ENCODE measurements at places on chromosomes 11 and 22.

DNA sequence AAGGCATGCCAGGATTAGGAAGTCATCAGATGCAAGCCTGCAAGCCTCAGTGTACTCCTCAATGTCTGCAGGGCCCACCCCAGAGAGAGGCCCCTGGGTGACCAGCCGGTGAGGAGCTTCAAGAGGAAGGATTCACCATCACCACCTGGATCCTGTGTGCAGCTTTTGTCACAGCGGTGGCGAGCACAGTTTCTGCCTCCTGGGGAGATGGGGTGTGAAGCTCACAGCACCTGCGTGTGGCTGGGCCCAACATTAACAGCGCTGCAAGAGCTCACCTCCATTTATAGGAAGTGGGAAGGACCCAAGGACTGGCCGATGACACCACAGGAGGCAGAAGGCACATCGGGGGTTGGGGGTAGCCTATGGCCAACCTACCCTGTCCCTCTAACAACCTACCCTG, 235.3 kb downstream of the CTTN start:
- DNase-seq, result no peak

DNA sequence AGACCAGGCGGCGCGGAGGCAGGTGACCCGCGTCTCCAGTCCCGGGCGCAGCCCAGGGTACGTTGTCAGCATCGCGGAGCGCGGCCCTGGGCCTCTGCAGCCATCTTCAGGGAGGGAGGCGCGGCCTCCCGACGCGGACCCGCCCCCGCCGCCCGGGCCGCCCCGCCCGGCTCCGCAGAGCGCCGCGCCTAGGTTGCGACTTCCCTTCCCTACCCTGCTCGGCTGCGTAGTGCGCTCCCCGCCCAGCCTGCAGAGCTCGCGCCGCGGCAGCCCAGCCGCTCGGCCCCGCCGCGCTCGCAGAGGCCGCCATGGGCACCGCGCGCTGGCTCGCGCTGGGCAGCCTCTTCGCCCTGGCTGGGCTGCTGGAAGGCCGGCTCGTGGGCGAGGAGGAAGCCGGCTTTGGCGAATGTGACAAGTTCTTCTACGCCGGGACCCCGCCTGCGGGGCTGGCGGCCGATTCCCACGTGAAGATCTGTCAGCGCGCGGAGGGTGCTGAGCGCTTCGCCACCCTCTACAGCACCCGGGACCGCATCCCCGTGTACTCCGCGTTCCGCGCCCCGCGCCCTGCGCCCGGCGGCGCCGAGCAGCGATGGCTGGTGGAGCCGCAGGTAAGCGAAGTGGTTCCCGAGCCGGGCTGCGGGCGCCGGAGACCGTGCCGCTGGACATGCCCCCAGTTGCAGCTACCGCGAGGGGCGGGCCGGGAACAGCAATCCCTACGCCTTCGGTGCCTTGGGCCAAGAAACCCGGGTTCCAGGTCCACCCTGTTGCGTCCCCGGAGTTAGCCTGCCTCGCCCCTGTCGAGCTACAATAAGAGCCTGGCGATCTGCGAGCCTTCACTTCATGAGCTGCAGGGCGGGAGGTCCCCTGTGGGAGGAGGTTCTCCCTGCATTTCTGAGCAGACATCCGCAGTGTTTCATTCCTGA, at the start of gene ENDOD1:
TSS of gene ENDOD1 (plus strand) at position 227 of the 923 bp plus-strand sequence. CDS start at position 309, 82 bp downstream.
- peak; percentile 66 for DNase-seq

DNA sequence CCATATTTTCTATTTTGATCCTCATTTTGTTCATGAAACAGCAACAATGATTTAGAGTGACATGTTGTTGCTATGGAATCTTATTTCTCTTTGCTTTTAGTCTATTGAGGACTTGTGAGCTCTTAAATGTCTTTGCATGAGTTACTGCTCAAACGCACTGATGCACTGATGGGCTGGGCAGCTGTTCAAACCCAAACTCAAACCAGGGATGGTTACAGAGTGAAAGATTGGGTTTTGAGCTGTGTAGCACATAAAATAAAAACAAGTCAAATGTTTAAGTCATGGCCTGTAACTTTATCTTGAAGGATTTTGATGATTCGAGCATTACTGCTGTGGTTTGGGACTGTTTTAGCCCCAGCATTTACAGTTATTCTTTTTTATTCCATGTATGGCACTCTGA, 20.1 kb upstream of the NCAM1 start:
- DNase-seq, result no peak

GRCh38 chr22:20026204-20026908, 5.4 kb downstream of the TANGO2 start:
- DNase-seq, result no peak

DNA sequence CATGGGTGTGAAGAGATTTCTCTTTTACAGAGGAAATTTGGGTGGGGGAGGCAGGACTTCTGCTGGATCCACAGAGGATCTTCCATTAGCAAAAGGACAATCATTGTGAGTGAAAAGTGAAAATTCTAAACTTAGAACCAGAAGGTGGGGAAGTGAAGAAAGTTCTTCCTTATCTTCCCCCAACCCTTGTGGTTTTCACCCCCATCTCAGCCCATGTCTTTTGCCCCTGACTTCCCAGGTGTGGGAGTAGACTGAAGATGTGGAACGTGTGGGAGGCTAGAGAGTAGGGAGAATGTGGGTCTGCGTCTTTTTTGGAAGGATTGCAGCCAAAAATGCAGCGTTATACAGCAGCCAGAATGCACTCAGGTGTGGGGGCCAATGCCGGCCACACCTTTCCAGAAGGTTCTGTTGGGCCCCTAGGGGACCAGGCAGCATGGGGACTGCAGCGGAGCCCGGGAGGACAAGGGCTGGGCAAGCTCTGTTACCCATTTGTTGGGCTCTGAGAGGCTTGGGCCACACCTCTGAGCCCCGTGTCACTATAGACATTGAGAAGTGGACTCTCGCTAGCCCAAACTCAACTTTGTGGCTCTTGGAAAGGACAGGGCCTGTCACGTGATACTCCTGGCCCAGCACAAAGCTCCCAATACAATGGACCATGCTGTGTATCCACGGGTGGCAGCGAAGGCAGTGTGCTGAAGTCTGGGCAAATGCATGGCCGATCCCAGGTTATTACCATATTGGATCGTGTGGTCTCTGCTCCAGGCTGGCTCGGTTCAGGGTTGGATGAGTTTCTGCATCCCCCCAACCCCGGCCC, 32.8 kb upstream of the LINC01488 start:
- DNase-seq, result no peak

- DNase-seq, result no peak
Measured at GRCh38 chr22:24418786-24419474, 8.5 kb upstream of the ADORA2A start.
